ENCODE measurements at places on chromosomes 11 and 22.
A peak's percentile ranks its signal among the peaks of the same experiment; 100 is the strongest.

DNA sequence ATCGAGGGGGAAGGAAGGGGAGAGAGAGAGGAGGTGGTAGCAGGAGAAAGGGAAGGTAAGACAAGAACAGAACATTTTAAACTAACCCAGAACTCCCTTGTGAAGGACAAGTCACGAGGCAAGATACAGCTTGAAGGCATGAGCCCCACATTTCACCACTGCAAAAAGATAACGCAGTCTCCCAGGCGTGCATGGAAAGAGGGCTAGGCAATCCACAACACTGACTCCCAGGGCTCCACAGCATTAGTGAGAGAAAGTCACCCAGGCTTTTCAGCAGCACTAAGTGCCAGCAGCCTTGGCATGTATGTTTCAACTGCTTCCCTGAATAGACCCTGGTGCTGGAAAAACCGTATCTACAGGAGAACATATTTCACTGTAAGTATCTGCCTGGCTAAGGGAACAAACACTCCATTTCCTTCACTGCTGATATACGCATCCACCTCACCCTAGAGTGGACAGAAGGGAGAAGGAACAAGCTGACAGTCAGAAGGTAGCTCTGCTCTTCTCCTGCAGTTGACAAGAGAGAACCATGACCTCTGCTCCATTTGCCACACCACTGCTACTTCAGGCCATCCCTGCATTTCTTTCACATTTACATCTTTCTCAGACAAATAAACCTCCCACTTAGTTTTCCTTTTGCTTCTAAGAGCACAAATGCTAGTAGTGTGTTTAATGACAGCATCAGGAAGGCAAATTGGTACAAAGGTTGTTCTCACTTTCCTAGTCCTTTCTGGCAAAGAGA, 87.9 kb downstream of the AMBRA1 start:
- no peak for DNase-seq

- DNase-seq, result no peak
Observed at GRCh38 chr11:111438846-111439520, 59.9 kb upstream of the POU2AF1 start.

GRCh38 chr11:125111343-125112207, at the start of gene TMEM218:
TSS of gene TMEM218 (minus strand) at chr11:125111626. CDS start at chr11:125102241, 9,385 bp downstream.
- DNase-seq, result peak; percentile 97

GRCh38 chr22:41525450-41526225, 18.6 kb downstream of the POLR3H start:
- peak; percentile 44 for DNase-seq

DNA sequence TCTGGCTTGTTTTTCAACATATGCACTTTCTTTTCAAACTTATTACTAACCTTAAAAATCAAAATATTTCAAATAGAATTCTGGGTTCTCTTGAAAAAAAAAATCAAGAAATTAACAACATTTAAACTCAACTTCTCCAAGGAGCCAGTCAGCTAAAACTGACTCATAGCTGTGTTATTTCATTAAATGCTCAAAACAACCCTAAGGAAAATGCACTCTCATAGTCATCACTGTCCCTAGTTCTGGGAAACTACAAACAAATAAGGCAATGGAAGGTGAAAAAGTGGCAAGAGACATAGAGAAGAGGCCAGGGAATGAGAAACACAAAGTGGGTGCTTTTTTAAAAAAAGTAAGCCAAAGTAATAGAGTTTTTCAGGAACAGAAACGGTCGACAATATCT, 4.1 kb upstream of the ARHGAP20 start:
- DNase-seq, result no peak

GRCh38 chr11:122163053-122163819, 47.2 kb upstream of the BLID start:
- DNase-seq, result no peak
